Inflammatory macrophage treated with lipopolysaccharide for 4 hours (primary cell): ENCODE measurements at places on chromosomes 12 and 14.

GRCh38 chr12:117309276-117309925 is 52.0 kb downstream of the NOS1 start:
- DNase-seq: no peak

- no peak for DNase-seq
Measured at GRCh38 chr14:58947814-58948445, 240.5 kb upstream of the DAAM1 start.

DNA sequence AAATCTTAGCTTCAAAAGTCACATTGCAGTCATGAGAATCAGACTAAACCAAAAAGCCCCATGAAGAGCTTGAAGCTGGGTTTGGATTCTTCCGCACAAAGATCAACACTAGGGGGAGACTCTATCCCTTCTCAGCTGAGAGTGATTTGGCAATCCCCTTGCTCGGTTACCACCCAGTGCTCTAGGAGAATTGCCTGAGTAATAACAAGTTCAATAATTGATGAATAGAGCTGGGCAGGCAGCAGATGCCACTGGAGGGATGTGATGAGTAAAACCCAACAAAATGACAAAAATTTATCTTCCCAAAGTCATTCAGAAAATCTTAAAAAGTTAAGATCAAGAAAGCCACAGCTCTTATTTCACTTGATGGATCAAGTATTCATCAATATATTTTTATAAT is 185.6 kb upstream of the ARID2 start:
- peak; percentile 83 for DNase-seq

DNA sequence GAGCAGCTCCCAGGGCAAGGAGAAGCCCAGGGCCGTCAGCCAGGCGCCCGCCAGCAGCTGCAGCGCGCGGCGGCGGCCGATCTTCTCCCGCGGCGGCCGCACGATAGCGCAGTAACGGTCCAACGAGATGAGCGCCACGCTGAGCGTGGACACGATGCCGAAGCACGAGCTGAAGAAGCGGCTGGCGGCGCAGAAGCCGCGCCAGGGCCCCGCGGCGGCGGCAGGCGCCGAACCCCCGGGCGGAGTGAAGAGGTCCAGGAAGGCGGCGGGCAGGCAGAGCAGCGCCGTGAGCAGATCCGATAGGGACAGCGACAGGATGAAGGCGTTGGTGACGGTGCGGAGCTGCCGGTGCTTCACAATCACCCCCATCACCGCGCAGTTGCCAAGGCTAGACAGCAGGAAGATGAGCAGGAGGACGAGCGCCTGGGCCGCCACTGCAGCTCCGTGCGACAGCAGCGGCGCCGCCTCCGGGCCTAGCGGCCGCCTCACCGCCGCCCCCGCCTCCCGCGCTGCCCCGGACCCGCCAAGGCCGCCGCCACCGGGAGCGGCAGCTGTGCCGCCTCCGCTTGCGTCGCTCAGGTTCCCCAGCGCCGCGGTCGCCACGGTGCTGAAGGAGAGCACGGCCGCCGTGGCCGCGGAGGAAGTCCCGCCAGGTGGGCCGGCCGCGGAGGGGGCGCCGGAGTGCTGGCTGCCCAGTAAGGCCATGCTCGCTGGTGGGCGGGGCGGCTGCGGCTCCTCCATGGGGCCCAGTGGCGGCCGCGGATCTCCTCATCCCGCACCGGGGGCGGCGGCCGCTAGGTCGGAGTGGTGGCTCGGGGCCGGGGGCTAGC is 479 bp downstream of the GPR135 start:
- DNase-seq: peak; percentile 11

- DNase-seq: no peak
Measured at GRCh38 chr14:50801706-50802105, 29.3 kb downstream of the NIN start.
